ENCODE measurements at places on chromosomes 1 and 21.
A peak's percentile ranks its signal among the peaks of the same experiment; 100 is the strongest.

DNA sequence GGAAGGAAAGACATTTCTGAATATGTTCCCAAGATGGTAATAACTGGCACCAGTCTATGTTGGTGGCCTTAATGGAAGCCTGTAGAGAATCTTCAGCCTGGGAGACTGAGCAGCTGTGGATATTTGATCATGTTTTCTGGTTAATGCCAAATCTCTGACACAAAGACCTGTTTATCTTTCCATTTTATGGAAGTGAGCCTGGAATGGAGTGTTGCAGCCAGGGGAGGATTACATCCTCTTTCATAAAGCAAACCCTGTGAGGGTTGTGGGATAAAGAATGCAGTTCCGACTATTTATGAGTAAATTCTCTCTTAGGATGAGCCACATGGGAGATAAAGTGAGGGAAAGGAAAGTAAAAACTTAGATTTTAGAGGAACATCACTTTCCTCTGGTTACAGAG lies 144.1 kb downstream of the PCP4 start:
- DNase-seq = no peak

- DNase-seq = no peak
Measured at GRCh38 chr1:19625291-19625937, 18.7 kb upstream of the NBL1 start.

DNA sequence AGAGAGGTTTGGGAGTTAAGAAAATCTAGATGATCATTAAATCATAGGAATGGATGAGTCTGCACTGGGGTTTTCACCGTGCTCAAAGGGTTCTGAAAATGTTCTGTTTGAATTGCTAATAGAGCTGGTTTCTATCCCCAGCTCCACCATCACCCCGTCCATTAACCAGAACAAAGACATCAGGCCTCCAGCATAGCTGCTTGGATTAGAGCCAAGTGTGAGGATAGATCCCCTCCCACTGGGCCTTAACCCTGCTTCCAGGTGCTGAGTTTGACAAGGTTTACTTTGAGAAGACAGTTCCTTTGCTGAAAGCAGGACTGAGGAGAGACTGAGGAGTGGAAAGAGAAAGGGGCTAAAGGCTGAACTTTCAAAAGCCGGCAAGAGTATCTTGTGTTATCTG lies 48.3 kb downstream of the MPZL1 start:
- no peak for DNase-seq

GRCh38 chr1:45304311-45305081 lies 22.2 kb upstream of the HPDL start:
- DNase-seq = no peak

DNA sequence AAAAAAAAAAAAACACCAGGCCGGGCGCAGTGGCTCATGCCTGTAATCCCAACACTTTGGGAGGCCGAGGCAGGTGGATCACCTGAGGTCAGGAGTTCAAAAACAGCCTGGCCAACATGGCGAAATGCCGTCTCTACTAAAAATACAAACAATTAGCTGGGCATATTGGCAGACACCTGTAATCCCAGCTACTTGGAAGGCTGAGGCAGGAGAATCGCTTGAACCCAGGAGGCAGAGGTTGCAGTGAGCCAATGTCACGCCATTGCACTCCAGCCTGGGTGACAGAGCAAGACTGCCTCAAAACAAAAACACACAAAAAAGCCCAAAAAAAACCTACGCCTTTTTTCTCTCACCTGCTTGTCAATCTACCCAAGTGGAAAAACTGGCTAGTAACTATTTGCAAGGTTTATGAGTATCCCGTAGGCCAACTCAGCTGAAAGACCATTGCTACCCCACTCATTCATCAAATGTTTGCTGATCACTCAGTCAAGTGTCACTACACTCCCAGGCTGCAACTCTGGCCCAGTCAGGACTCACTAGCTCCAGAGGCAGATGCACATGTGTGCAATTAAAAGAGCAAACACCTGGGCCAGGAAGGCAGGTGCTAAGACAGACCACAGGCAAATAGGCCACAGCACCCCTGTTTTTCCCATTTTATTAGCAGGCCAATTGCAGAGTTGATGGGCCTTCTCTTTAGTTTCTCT lies 2.0 kb downstream of the CSRP1 start:
- no peak for DNase-seq

DNA sequence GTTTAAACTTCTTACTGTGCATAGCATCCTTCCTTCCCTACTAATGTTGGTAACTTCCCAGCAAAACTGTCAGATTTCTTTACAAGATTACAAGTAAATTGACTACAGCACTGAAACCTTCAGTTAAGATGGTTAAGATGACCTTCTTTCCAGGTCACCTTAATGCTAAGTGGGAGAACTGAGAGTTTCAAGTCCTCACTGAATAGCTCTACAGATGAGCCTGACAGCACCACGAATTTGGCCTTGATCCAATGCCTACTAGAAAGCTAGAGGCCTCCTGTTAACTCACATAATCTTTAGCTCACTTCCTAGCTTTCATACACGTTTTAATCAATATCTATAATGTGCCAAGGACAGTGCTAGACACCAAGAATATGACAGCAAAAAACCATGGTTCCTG lies 276.0 kb upstream of the PLD5 start:
- peak; percentile 27 for DNase-seq

DNA sequence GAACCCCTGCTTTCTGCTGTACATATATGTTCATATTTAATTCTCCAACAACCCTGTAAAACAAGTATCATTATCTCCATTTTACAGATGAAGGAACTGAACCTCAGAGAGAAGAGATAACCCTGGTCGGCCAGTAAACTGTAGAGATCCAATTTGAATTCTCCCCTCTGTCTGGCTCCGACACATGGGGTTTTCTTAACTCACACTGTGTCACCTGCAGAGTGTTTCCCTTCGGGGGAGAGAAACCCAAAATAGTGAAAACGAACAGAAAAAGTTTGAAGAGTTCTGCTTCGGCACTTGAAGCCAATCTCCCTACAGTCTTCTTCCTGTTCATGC lies 17.4 kb upstream of the BCAR3 start:
- no peak for DNase-seq

DNA sequence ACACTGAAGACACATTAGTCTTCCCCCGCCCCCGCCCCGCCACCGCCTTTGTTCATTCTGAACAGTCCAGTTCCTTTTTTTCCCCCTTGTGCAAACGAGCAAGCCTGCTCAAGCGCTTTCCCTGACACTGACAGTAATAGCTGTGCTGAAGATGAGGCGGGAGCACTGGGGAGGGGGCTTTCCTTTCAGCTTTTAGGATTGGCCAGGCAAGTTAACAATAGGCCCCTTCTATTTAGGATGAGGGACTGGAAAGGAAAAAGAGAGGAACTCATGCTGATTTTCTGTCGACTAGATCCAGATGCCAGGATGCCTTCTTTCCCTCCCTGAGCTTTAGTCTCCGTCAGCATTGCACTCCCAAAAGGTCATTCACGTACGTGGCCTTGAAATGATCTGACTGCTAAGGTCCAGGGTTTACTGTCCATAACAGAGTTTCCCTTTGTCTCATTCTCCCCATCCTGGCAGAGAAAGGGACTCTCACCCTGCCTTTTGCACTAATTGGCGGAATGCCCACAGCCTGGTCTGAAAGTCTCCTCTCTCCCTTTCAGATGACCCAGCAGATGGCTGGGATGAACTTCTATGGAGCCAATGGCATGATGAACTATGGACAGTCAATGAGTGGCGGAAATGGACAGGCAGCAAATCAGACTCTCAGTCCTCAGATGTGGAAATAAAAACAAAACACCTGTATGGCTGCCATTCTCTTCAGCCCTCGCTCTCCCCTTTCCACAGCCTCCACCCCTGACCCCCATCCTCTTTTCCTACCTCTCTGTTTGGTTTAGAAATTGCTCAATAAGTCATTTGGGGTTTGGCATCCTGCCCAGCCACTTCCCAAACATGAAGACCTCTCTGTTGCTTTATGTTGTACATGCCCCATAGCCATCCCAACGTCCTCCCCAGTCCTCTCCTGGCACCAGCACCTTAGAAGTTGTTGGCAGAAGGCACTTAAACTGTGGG lies 28.6 kb upstream of the ZFP69B start:
- peak; percentile 82 for DNase-seq

- no peak for DNase-seq
Measured at GRCh38 chr1:155113450-155113980, 14.2 kb upstream of the EFNA1 start.

GRCh38 chr1:156749419-156750118 lies 1.9 kb downstream of the HDGF start:
- DNase-seq = no peak

DNA sequence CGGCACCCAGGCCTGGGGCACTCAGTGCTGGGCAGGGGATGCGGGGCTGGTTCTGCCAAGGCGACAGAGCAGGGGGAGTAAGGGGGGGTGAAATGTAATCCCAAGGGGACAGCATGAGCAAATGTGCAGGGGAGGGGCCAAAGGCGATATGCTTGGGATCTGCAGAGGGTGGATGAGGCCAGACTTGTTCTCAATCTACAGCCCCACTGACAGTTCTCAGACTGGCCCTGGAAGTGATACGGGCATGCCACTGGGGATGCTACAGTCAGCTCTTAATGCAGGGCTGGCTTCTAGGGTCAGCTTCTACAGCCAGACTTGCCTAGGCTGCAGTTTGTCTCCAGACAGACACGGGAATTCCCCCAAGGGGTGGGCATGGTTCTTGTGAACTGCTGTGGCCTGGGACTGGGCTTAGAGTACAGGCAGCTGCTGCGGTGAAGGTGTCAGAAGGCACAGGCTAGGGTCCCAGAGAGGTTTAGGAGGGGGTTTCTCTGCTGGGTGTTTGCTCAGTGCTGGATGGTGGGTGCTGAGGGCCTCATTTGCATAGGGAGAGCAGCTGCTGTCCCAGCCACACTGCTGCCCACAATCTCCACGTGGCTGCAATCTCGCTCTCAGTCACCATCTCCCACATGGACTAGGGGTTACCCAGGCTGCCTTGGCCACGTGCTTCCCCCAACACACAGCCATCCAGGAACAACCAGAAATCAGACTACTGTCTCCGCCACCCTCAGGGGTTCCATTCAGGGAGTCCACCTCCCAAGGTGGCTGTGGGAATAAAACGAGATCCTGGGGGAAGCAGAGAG lies 190.1 kb downstream of the HIVEP3 start:
- DNase-seq = no peak
